ENCODE measurements at places on chromosomes 4 and X. TPM values are rescaled to one million over a fixed set of nuclear protein-coding genes. Genes with fewer than 3 reads are reported as not detected.

Gene SMIM10
- total RNA-seq = 0.37 TPM

Gene LDOC1
- total RNA-seq = 8.8 TPM

- DNase-seq = peak; percentile 13
- H3K36me3 ChIP-seq = no peaks in the 10 kb centered on the region
- H3K27me3 ChIP-seq = no peaks in the 10 kb centered on the region
- H3K27ac ChIP-seq = no peak overlapping the region
- no peaks in the 10 kb centered on the region for H3K4me1 ChIP-seq
These were observed 932.6 kb downstream of the C4orf33 start for GRCh38 chr4:130028552-130028951.

- H3K4me3 ChIP-seq = no peak overlapping the region
- no peaks in the 10 kb centered on the region for H3K4me1 ChIP-seq
- H3K27ac ChIP-seq = no peak overlapping the region
- no peaks in the 10 kb centered on the region for H3K27me3 ChIP-seq
- no peak for DNase-seq
- H3K36me3 ChIP-seq = no peaks in the 10 kb centered on the region
These were observed 8.8 kb upstream of the DGAT2L6 start for GRCh38 chrX:70168238-70169188.

- no peaks in the 10 kb centered on the region for H3K4me1 ChIP-seq
- H3K27ac ChIP-seq = no peak overlapping the region
- no peaks in the 10 kb centered on the region for H3K36me3 ChIP-seq
These were observed 6.0 kb downstream of the HPSE start for GRCh38 chr4:83328521-83329187.

GRCh38 chr4:113300471-113300928 lies 251.0 kb downstream of the ANK2 start:
- H3K36me3 ChIP-seq = no peaks in the 10 kb centered on the region
- no peak overlapping the region for H3K27ac ChIP-seq
- H3K27me3 ChIP-seq = no peaks in the 10 kb centered on the region
- H3K4me3 ChIP-seq = no peak overlapping the region

Gene L1CAM
- 19.9 TPM for total RNA-seq

Gene ADGRA3
- total RNA-seq = 0.10 TPM

GRCh38 chrX:100654261-100654660 lies 10.3 kb downstream of the SRPX2 start:
- H3K36me3 ChIP-seq = no peaks in the 10 kb centered on the region
- H3K4me1 ChIP-seq = no peaks in the 10 kb centered on the region

Gene CENPVL1
- not detected for total RNA-seq

- H3K36me3 ChIP-seq = no peaks in the 10 kb centered on the region
- H3K27me3 ChIP-seq = no peaks in the 10 kb centered on the region
- DNase-seq = no peak
- H3K4me3 ChIP-seq = no peak overlapping the region
- H3K27ac ChIP-seq = no peak overlapping the region
- H3K4me1 ChIP-seq = peaks cover 3% of the 10 kb centered on the region
These were observed 2.9 kb downstream of the USP51 start for GRCh38 chrX:55486736-55487135.

- no peaks in the 10 kb centered on the region for H3K36me3 ChIP-seq
- peak overlapping the region; percentile 26 for H3K4me3 ChIP-seq
- H3K27me3 ChIP-seq = no peaks in the 10 kb centered on the region
- peak overlapping the region; percentile 49 for H3K27ac ChIP-seq
These were observed 68.3 kb upstream of the PGM2 start for GRCh38 chr4:37758226-37758625.

Gene SRPK3
- not detected for total RNA-seq

GRCh38 chrX:34859191-34859590 lies 83.4 kb upstream of the FAM47B start:
- no peak overlapping the region for H3K4me3 ChIP-seq
- H3K27me3 ChIP-seq = no peaks in the 10 kb centered on the region
- no peaks in the 10 kb centered on the region for H3K36me3 ChIP-seq
- H3K27ac ChIP-seq = no peak overlapping the region

DNA sequence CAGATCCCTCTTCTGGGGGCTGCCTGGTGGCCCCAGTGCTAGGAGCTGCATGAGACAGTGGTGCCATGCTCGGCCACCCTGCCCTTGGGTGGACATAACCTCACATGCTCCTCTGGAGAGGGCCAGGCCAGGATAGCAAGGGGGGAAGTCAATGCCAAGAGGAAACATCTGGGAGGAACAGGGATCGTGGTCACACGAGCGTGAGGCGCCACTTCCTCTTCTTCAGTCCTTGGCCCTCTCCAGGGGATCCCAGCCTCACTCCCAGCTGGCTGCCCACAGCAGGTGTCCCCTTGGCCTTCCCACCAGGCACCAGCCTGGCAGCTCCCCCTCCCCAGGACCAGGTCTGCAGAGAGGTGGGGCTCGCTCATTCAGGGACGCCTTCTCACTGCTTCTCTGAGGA lies 28.6 kb downstream of the TBC1D14 start:
- no peaks in the 10 kb centered on the region for H3K36me3 ChIP-seq
- H3K4me3 ChIP-seq = no peak overlapping the region
- peaks cover 52% of the 10 kb centered on the region for H3K4me1 ChIP-seq
- no peak overlapping the region for H3K27ac ChIP-seq
- H3K27me3 ChIP-seq = no peaks in the 10 kb centered on the region
- peak; percentile 42 for DNase-seq
